ENCODE measurements at places on chromosomes 12 and 14. TPM values are rescaled to one million over a fixed set of nuclear protein-coding genes. Genes with fewer than 3 reads are reported as not detected.
A peak's percentile ranks its signal among the peaks of the same experiment; 100 is the strongest.

DNA sequence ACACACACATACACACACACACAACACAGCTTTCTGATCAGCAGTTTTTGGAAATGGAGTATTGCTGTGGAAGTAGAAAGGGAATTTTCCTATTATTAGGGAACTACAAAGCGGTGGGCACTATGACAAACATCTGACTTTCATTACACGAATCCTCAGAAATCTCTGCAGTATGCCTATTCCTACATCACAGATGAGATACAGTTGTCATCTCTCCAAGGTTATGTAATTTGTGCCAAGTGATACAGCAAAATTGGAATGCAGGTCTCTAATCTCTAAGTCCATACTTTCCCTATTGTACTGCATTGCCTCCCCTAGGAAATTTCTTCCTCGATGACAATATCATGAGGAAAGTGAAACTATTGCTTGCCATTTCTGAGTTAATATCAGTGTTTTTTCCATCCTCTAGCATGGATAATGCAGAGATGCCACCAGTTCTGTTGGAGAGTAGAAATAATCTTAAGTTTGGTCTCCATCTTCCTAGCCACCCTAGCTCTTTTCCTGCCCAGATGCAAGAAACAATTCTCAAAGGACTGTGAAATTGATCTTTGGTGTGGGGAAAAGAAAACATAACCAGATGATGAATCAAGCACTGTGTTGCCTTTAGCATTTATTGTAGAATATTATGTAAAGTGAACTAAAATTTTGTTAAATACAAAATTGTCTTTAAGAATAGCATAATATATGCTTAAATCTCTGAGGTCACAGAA is 94.7 kb downstream of the ERGIC2 start:
- DNase-seq = no peak

DNA sequence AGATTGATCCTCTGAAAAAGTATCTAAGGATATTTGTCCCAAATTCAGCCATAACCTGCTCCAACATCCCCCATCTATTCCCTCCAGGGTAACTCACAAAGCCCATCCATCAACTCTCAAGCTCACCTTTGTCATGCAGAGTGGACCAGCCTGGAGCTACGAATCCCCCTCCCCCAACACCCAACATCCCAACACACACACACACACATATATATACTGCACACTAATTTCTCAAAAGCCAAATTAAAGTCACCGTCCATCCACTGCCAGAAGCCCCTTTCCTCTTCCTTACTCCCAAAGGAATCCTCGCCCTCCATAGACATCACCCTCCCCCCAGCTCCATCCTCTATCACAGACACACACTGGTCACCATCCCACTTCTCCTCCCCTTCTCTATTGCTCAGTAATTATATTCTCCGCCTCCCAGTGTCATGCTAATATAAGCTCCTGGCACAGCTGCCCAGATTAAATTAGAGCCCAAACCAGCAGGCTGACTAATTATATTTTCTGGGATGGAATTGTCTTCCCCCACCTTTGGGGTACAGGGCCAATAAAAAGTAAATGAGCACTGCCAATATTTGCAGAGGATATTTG is 13.5 kb upstream of the TESPA1 start:
- DNase-seq = no peak

DNA sequence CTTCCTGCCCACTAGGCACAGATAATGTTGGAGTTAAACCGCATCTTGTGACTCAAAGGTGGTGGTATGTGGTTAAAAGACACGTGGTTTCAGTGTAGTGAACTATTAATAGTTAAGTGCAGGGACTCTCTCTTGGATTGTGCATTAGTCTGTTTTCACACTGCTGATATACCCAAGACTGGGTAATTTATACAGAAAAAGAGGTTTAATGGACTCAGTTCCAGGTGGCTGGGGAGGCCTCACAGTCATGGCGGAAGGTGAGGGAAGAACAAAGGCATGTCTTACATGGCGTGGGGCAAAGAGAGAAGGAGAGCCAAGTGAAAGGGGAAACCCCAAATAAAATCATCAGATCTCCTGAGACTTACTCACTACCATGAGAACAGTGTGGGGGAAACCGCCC is 362.3 kb downstream of the GLT1D1 start:
- no peak for DNase-seq

- DNase-seq = peak; percentile 50
Observed at GRCh38 chr14:39107591-39107996, 4.6 kb upstream of the SEC23A start.

DNA sequence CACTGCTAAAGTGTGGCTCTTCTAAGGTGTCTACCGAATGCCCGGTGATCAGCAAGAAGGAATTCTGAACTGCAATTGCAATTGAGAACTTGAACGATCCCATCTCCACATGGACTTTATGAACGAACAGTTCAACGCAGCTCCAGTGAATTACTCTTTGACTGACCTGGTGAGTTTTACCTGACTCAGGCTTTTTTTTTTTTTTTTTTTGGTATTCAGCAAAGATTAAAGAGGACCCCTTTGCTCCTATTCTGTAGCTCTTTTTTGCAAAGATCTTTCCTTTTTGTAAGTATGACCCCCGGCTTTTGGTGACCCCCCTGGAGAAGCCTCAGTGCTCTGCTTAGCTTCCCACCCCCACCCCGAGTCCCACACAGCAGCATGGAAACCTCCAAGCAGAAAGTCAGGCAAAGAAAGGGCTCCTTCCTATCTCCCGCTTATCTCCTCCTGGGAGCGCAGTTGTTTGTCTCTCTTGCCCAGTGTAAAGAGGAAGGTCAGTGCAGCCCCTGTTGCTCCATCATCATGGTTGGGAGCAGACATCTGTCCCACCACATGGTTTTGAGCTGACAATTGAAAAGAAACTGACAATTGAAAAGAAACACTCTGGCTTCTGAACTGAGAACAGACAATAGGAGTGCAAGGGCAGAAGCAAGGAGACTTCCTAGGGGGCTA is 72.1 kb upstream of the DIO3 start:
- DNase-seq = no peak

DNA sequence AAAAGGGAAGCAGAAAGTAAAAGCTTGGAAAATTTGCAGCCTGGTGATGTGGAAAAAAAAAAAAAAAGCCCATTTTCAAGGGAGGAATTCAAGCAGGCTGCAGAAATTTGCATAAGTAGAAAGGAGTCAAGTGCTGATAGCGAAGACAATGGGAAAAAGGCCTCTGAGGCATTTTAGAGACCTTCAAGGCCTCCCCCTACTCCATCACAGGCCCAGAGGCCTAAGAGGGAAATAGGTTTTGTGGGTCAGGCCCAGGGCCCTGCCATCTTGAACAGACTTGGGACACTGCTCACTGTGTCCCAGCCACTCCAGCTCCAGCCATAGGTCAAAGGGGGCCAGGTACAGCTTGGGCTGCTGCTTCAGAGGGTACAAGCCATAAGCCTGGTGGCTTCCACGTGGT is 13.8 kb upstream of the PRKD1 start:
- DNase-seq = no peak

SLC25A47 gene
- not detected for total RNA-seq

APOF gene
- not detected for total RNA-seq

SART3 gene
- 84.2 TPM for total RNA-seq

KRT82 gene
- total RNA-seq = not detected

PLEK2 gene
- total RNA-seq = 0.55 TPM

ARF3 gene
- 92.3 TPM for total RNA-seq

TMTC3 gene
- 22.6 TPM for total RNA-seq

TTC6 gene
- total RNA-seq = not detected
